Type B pancreatic cell (in vitro differentiated cells): ENCODE measurements at places on chromosomes 5 and 9. TPM values are rescaled to one million over a fixed set of nuclear protein-coding genes. Genes with fewer than 3 reads are reported as not detected.

PAM gene
- 116 and 135 TPM in 2 replicates for total RNA-seq

ACTBL2 gene
- total RNA-seq = not detected in 2 replicates

DHFR gene
- 24.8 and 55.1 TPM in 2 replicates for total RNA-seq

MTAP gene
- 73.4 and 77.4 TPM in 2 replicates for total RNA-seq

LCP2 gene
- not detected in 2 replicates for total RNA-seq

- H3K4me1 ChIP-seq = no peaks in the 10 kb centered on the region
- no peak overlapping the region for H3K4me3 ChIP-seq
- H3K27me3 ChIP-seq = no peaks in the 10 kb centered on the region
These were observed 72.3 kb downstream of the PSMB7 start for GRCh38 chr9:124342776-124343485.

- peaks cover 6% of the 10 kb centered on the region for H3K36me3 ChIP-seq
- DNase-seq = no peak
- H3K4me3 ChIP-seq = no peak overlapping the region
- no peak overlapping the region for H3K27ac ChIP-seq
- no peaks in the 10 kb centered on the region for H3K27me3 ChIP-seq
These were observed 2.9 kb upstream of the ISCA1 start for GRCh38 chr9:86285261-86285660.

DNA sequence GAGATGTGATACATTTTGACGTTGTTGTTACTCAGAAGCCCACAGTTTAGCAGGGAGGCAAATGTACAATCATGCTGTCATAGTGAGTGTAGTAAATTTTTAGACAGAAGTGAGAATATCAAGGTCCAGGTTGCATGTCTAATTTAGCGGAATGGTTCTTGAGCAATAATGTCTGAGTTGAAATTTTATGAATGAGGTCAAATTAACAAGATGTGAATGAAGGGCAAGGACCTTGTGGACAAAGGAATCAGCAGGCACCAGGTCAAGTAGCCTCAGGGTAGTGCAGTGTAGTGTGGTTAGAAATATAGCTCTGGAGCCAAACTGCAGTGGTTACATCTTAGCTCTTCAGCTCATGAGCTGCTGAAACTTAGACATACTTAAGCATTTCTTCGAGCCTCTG, 36.2 kb downstream of the TNFSF8 start:
- peak overlapping the region; percentile 38 for H3K27ac ChIP-seq
- H3K4me3 ChIP-seq = no peak overlapping the region
- peaks cover 18% of the 10 kb centered on the region for H3K4me1 ChIP-seq
- no peaks in the 10 kb centered on the region for H3K36me3 ChIP-seq
- DNase-seq = no peak

- H3K36me3 ChIP-seq = peaks cover 3% of the 10 kb centered on the region
- no peak overlapping the region for H3K27ac ChIP-seq
- no peak overlapping the region for H3K4me3 ChIP-seq
- H3K27me3 ChIP-seq = peaks cover 32% of the 10 kb centered on the region
- no peak for DNase-seq
- peaks cover 26% of the 10 kb centered on the region for H3K4me1 ChIP-seq
These were observed 178.1 kb downstream of the EBF1 start for GRCh38 chr5:158921441-158922262.

DNA sequence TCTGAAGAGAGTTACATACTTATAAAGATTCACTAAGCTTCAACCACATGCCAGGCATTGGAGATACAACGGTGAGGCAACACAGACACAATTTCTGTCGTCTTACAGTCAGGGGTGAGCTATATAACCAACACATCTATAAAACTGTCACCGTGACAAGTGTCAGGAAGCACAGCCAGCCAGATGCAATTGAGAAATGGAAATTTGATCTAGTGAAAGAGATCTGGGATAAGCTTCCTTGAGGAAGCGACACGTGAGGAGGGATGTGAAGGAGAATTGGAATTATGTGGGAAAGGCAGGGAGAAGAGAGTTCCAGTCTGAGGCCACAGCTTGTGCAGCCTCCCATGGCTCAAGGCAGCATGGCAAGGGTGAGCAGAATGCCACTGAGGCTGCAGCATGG, 50.9 kb upstream of the ZNF354B start:
- no peak overlapping the region for H3K4me3 ChIP-seq
- no peak overlapping the region for H3K27ac ChIP-seq
- H3K4me1 ChIP-seq = no peaks in the 10 kb centered on the region
- no peak for DNase-seq

DNA sequence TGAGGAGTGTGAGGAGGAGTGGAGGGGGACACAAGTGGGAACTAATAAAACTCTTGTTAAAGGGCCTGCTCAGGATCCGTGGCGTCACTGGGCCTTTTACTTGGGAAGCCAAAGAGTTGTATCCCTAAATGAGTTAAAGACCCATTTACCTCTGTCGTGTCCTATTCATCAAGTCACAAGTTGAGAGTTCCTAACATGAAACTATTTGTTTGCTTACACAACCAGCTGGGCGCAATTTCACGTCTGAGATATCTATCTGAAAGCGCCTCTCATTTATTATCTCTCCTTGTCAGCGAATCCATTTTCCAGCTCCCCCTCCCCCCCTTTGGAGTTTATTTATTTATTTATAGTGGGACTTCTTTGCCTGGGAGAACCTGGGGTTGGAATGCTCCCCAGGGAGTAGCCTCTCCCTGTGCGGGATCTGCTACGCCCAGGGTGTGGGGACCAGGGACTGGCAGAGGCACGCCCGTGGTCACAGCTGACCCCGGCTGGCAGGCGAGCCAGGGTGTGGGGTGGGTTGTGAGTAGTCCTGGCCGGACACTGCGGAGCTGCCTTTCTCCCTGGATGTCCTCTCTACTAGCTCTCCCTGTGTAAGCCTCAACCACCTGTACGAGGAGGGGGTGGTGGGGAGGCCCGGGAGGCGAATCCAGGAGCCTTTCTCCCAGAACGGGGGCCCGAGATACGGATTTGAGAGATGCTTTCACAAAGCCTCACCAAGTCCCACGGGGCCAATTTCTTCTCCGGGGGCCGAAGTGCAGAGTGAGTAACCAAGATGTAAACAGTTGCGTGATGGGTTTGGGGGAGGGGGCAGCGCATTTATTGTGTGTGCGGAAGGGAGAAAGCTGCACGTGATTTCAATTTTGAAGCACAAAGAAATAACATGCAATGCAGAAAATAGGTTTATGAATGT, 15.3 kb downstream of the NR2F1 start:
- peaks cover 25% of the 10 kb centered on the region for H3K36me3 ChIP-seq
- no peak overlapping the region for H3K27ac ChIP-seq
- peaks cover 34% of the 10 kb centered on the region for H3K27me3 ChIP-seq
- DNase-seq = no peak
- H3K4me1 ChIP-seq = peaks cover 12% of the 10 kb centered on the region
